Fibroblast of skin of left quadriceps (primary cell): ENCODE measurements at places on chromosomes 6 and 20.

- no peak for DNase-seq
These were observed 34.5 kb downstream of the CENPW start for GRCh38 chr6:126374372-126374771.

GRCh38 chr20:62056377-62056776, 9.3 kb downstream of the TAF4 start:
- DNase-seq, result no peak

GRCh38 chr6:84021625-84022024, 11.9 kb upstream of the MRAP2 start:
- no peak for DNase-seq

DNA sequence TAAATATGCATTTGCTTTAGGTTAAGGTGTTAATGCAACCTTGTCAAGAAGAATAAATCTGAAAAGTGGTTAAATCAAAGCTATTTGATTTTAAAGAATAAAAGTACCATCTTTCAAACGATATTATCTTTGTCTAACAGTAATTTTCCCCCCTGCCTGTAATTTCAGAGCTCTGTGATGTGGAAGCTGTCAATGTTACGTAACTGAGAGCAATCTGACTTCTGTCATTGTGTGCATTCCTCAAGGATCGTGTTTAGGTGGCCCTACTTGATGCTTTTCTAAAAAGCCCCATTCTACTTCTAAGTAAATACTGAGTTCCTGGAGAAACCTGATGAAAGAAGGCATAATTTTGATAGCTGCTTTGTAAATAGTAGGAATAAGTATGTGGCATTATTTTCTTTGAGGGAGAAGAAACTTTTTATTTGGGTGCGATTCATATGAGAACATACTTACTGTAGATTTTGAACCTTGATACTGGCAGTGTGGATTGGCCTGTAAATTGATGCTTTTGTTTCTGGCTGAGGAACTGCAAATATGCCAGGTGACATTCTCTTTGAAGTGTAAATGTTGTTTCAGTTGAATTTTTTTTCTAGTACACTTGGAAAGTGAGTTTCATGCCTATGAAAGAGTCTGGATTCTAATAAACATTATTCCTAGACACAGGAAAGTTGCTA, 529.6 kb upstream of the FLRT3 start:
- no peak for DNase-seq

DNA sequence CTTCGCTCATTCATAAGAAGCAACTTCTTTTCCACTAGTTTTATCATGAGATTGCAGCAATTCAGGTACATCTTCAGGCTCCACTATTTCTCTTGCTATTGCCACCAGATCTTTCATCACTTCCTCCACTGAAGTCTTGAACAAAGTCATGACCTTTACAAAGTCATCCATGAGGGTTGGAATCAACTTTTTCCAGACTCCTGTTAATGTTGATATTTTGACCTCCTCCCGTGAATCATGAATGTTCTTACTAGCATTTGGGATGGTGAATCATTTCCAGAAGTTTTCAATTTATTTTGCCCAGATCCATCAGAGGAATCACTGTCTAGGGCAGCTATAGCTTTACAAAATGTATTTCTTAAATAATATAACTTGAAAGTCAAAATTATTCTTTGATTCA, 1.5 kb downstream of the CENPQ start:
- DNase-seq, result no peak
